ENCODE measurements at places on chromosomes 4 and X. TPM values are rescaled to one million over a fixed set of nuclear protein-coding genes. Genes with fewer than 3 reads are reported as not detected.

DNA sequence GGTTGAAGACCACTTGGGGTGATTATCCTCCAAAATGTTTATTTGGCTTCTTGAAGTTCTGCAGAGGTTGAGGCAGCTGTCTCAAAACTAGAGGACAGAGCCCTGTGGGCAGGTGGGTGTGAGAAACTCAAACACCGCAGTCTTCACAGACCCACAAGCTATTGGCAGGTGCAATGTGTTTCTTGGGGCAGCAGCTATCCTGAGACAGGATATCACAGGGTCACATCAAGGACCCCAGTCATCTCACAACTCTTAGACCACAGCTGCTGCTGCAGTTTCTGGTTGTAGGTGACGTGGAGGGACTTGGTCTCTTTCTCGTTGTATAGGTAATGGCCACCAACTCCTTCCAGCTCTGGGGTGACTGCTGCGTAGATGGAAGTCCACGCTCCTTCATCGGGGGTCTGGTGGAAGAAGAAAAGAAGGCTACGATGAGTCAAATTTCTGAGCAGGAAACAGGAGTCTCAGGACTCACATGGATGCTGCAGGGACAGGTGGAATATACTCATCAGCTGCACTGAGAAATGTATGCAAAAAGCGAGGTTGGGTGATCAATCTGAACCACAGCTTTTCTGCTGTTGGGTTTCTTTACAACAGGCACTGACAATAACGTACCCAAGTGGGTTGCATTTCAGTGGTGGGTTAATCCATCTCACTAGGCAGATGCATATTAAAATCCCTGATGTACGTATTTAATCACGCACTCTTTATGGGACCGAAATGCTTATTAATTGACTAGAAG, 279.8 kb downstream of the DHRSX start:
- DNase-seq: no peak

DNA sequence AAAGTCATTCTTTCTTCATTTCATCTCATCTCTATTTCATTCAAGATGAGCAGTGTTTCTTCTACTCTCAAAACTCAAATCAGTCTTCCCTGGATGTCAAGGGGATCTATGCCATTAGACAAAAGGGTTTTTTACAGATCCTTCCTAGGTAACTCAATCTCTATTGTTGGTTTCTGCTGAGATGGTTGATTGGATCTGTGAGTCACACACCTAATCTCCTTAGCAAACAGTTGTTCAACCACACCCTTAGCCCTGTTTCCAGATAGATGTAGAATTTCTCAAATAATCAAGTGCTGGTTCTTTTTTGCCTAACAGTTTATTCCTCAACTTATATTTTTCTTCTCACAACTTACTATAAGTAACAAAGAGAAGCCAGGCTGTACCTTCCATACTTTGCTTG, 200.5 kb downstream of the KDR start:
- no peak for DNase-seq

DNA sequence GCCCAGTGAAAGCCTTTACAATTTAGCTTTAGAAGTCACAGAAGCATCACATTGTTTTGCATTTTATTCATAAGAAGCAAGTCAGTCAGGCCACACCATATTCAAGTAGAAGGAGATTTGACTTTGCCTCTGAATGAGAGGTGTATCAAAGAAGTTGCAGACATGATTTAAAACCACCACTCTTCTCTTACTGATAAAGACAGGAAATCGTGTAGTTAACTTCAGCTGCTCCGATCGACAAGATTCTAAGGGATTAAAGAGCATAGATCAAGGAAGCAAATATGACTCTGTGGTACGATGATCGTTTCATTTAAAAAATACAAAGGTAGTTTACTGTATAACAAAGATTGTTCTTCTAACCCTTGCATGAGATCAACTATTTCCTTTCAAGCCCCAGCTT, 328.0 kb upstream of the PPP1R2C start:
- no peak for DNase-seq

GRCh38 chrX:8043121-8043520, 115.9 kb upstream of the PNPLA4 start:
- no peak for DNase-seq

DNA sequence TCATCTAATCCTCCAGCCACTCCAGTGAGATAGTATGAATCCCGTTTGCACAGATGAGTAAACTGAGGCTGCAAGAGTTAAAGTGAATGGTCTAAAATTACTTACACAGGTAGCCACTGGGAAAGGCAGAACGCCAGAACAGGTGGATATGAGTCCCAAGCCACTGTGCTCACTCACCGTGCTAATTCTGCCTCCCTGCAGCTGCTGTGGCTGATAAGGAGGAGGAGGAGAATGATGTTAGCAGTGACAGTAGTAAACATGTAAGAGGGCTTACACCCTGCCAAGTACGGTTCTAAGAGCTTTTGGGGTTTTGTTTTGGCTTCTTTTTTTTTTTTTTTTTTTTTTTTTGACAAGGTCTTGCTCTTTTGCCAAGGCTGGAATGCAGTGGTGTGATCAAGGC, 90.5 kb upstream of the PRPS2 start:
- DNase-seq: no peak

DNA sequence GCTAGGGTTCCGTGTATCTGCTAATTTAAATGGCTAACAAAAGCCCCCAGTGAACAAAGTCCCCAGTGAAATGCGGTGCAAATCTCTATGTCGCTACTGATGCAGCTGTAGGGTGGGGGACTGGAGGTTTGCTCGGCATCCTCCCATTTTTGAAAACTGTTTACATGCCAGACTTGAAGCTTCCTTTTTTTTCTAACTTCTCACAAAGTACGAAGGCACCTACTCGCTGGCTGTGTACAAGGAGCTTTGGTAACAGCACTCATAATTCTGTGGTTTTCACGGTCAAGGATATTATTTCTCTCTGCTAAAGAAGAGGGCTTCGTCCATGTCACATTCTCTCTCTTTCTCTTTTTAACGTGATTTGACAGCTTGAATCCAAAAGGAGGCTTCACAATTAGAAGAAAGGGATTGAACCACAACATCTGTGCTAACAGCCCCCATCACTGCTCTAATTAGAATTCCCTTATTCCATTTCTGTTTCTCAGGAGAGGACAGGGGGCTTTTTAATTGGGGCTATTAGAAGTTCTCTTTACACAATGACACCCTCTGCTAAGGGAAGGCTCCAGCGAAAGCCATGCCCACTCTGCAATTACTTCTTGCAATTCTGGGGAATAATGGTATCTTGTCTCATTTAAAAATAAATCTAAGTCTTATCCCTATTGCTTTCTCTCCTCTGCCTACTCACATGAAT, 46.7 kb downstream of the TMEM156 start:
- no peak for DNase-seq

DNA sequence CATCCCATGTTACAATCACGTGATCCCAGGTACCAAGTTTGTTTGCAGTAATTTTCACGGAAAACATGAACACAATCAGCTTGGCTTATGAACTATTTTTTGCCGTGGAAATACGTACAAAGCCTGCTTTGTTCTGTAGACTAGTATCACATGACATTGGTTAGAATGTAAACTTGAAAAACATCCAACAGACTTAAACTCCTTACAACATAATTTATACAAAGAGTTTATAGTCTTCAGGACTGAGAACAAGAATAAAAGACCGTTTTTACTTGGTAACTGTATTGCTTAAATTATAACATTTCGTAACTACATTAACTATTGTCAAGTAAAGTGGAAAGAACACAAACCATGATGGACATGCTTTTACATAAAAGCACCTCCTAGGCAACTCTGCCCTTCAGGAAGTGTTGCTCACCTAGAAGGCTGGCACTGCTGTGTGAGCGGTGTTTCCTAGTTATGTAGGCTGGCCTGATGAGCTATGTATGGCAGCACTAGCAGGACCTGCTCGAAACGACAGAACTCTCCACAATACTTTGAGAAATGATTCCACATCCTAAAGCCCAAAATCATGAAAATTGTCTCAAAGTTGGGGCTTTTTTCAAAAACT, 41.8 kb upstream of the WDR1 start:
- no peak for DNase-seq

Gene TLR3
- total RNA-seq: 1.6 TPM

Gene SPANXC
- total RNA-seq: 4.4 TPM

Gene ZNF674
- total RNA-seq: 2.6 TPM

Gene GAGE12F
- not detected for total RNA-seq
